ENCODE measurements at places on chromosomes 3 and 15.

- no peak for DNase-seq
Measured at GRCh38 chr3:157311633-157312375, 124.8 kb upstream of the PTX3 start.

GRCh38 chr15:38945551-38946298 lies 381.1 kb upstream of the RASGRP1 start:
- DNase-seq: no peak

- DNase-seq: no peak
Measured at GRCh38 chr3:192090586-192090985, 629.6 kb downstream of the PYDC2 start.

- DNase-seq: no peak
Measured at GRCh38 chr15:89379818-89380217, 45.2 kb upstream of the POLG start.

GRCh38 chr15:84752700-84753099 lies 4.3 kb downstream of the ZNF592 start:
- no peak for DNase-seq

- DNase-seq: no peak
Measured at GRCh38 chr15:65450556-65450955, 27.8 kb upstream of the IGDCC4 start.

DNA sequence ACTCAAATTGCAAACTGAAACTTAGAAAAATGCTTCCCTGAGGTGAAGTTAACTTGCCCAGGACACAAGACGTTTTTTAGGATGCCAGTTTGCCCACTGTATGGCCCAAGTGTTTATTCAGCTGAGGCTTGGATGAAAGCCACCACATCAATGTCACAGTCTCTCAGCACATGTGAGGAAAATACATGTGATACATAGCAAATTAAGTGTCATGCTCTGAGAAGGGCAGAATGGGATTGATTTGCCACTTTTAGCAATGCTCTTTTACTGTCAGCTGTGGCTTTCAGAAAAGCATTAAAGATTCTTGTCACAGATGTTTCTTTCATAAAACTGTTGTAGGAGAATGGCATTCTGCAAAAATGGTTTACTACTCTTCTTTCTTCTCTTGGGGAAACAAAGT lies 165.5 kb downstream of the ZIC1 start:
- no peak for DNase-seq

- no peak for DNase-seq
Measured at GRCh38 chr3:14880447-14881106, 61.8 kb downstream of the FGD5 start.

GRCh38 chr3:46209746-46210470 lies 1.8 kb upstream of the CCR1 start:
- DNase-seq: no peak

DNA sequence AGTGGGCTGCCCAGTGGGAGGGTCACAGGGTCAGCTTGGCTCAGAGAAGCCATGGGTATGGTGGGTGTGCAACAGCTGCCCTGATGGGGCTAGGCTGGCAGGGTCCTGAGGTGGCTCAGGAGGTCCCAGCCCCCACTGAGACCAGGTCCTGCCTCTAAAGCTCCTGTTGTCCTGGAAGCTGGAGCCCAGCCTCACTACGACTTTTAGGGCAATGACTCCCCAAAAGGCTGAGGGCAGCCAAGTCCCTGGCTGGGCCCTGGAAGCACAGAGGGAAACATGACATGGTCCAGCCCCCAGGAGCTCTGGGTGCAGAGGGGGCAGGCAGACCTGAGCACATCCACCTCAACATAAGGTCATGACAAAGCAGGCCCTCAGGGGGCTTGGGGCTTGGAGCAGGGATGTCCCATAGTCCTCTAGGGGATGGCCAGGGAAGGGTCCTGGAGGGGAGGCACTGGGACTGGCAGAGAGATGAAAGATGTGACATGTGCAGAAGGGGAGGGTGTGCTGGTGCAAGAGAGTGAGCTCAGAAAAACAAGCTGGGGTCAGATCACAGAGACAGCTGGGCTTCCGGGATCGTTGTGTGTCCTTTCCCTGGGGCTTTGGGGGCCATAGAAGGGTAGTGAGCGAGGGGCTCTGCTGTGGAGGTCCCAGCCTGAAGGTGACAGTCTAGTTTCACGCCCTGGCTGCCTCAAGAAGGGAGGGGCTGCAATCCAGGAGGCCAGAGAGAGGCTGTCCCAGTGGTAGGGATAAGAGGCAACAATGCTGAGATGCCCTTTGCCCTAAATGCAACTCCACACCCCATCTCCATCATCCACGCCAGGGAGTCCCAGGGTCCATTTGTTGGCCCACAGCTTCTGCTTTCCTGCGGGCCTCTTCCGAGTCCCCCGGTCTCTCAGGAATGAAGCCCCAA lies 639 bp upstream of the ITIH3 start:
- no peak for DNase-seq

GRCh38 chr15:52362497-52362896 lies 66.9 kb upstream of the MYO5C start:
- DNase-seq: no peak

- DNase-seq: no peak
Measured at GRCh38 chr3:54008099-54008498, 114.3 kb upstream of the CACNA2D3 start.

Data from HAP-1 (cell line).